ENCODE measurements at places on chromosomes 6 and 20.

- peak; percentile 84 for DNase-seq
- no peak overlapping the region for H3K4me3 ChIP-seq
- no peaks in the 10 kb centered on the region for H3K36me3 ChIP-seq
- H3K4me1 ChIP-seq = no peaks in the 10 kb centered on the region
These were observed 17.4 kb upstream of the HM13 start for GRCh38 chr20:31496761-31497295.

GRCh38 chr6:19833947-19834346, 3.2 kb upstream of the ID4 start:
- H3K4me3 ChIP-seq = no peak overlapping the region
- no peaks in the 10 kb centered on the region for H3K36me3 ChIP-seq
- peaks cover 64% of the 10 kb centered on the region for H3K27me3 ChIP-seq

DNA sequence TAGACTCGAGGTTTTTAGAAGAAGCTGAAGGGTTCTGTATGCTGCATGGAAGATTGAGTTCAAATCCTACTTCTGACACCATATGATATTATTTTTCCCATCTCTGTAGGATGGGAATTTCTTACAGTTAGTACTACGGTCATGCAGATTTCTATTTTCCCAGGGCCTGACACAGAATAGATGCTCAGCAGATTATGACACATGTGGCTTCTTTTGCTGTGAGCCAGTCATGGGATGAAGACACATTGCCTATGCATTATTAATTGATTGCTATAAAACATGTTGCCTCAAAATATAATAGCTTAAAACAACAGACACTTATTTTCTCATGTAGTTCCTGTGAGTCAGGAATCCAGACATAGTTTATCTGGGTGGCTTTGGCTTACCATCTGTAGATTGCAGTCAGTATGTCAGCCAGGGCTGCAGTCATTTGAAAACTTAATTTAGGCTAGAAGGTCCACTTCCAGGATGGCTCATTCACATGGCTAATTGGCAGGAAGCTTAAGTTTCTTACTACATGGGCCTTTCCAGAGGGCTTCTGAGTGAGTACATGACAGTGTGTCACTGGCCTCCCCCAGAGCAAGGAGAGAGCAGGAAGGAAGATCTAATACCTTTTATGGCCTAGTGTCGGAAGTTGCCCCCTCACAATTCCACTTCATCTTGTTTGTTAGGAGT, 29.5 kb downstream of the TOP1 start:
- peaks cover 91% of the 10 kb centered on the region for H3K36me3 ChIP-seq
- no peaks in the 10 kb centered on the region for H3K27me3 ChIP-seq
- DNase-seq = no peak
- H3K27ac ChIP-seq = peak overlapping the region; percentile 17
- H3K4me3 ChIP-seq = no peak overlapping the region

- H3K27me3 ChIP-seq = no peaks in the 10 kb centered on the region
- H3K27ac ChIP-seq = peak overlapping the region; percentile 90
- no peak for DNase-seq
- H3K36me3 ChIP-seq = peaks cover 4% of the 10 kb centered on the region
- H3K4me3 ChIP-seq = peak overlapping the region; percentile 97
- H3K4me1 ChIP-seq = peaks cover 27% of the 10 kb centered on the region
These were observed 3.0 kb downstream of the ARID1B start for GRCh38 chr6:156780102-156780641.

DNA sequence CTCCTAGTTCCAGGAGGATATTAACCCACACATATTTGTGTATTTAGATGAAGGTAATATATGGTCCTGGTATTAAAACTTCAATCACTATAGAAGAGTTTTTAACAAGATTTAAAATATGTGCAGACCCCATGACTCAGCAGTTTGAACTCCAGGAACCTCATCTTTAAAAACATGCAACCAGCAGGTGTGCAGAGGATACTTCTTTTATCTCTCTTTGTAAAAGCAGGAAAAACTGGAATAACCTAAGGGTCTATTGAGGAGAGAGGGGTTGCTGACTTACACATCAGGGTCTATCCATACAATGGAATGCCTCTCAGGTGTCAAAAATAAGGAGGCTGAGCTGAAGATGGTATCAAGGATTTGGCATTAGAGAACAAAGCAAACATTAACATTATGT, 36.9 kb upstream of the TFAP2C start:
- H3K36me3 ChIP-seq = no peaks in the 10 kb centered on the region
- H3K27me3 ChIP-seq = no peaks in the 10 kb centered on the region
- H3K27ac ChIP-seq = no peak overlapping the region
- H3K4me3 ChIP-seq = no peak overlapping the region
- DNase-seq = no peak

- DNase-seq = no peak
- no peak overlapping the region for H3K4me3 ChIP-seq
- no peaks in the 10 kb centered on the region for H3K36me3 ChIP-seq
- H3K27ac ChIP-seq = peak overlapping the region; percentile 95
These were observed 462.5 kb upstream of the BTBD3 start for GRCh38 chr20:11454966-11455799.

GRCh38 chr6:41560431-41561192, 14.4 kb downstream of the FOXP4 start:
- DNase-seq = no peak
- H3K27ac ChIP-seq = no peak overlapping the region
- H3K27me3 ChIP-seq = no peaks in the 10 kb centered on the region
- H3K4me1 ChIP-seq = no peaks in the 10 kb centered on the region
- H3K4me3 ChIP-seq = no peak overlapping the region

DNA sequence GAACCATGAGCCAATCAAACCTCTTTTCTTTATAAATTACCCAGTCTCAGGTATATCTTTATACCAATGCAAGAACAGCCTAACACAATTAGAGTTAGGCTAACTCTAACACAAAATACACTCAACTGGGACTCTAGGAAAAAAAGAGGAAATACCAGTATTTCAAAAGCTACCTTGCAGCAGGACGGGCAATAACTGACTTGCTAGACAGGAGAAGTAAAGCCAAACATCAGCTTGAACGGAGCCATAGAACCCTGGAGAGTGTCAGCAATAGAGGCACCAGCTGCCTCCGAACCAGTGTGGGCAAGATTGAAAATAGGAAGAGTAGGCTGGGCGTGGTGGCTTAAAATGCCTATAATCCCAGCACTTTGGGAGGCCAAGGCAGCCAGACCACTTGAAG, 162.0 kb upstream of the SOX4 start:
- H3K4me3 ChIP-seq = no peak overlapping the region
- H3K27me3 ChIP-seq = no peaks in the 10 kb centered on the region
- no peaks in the 10 kb centered on the region for H3K4me1 ChIP-seq
- no peak overlapping the region for H3K27ac ChIP-seq

DNA sequence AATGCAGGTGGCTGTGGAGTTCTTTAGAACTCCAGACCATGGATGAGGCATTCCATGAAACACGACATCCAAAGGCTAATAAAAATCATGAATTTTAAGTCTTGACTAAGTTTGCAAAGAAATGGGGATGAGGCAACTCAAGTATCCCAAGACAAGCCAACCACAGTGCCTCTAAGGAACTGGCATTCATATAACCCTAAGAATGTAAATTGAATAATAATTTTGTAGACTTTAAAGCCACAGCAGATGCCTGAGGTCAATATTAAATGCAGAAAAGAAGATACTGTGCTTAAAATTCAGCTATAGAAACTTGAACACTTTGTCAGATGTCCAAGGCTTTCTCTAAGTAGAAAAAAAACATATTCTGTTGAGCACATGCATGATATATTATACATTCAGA, 54.5 kb downstream of the TFAP2B start:
- H3K4me3 ChIP-seq = no peak overlapping the region
- no peaks in the 10 kb centered on the region for H3K36me3 ChIP-seq
- no peak overlapping the region for H3K27ac ChIP-seq
- no peaks in the 10 kb centered on the region for H3K4me1 ChIP-seq
- DNase-seq = no peak

DNA sequence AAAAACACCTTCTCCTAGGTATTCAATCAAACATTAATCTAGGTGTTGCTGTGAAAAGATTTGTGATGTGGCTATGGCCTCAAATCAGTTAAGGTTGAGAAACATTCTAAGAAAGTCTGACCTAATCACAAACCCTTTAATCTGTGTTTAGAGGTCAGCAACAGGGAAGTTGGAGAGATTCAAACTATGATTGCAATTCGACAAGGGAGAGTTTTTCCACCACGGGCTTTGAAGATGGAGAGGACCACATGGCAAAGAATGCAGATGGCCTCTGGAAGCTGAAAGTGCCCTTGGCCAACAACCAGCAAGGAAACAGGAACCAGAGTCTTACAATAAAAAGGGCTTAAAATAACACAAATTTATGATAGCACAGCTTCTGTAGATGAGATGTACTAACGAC, 29.6 kb upstream of the LGSN start:
- DNase-seq = no peak
- no peak overlapping the region for H3K4me3 ChIP-seq
- H3K27ac ChIP-seq = no peak overlapping the region
- H3K27me3 ChIP-seq = no peaks in the 10 kb centered on the region
- no peaks in the 10 kb centered on the region for H3K36me3 ChIP-seq
- peaks cover 11% of the 10 kb centered on the region for H3K4me1 ChIP-seq
